Spleen (tissue), 13 donors: ENCODE measurements at places on chromosomes 3 and 15. TPM values are rescaled to one million over a fixed set of nuclear protein-coding genes. Genes with fewer than 3 reads are reported as not detected.

GRCh38 chr15:67509918-67510317, 11.0 kb upstream of the C15orf61 start:
- DNase-seq: no peak
- H3K27ac ChIP-seq: no peak overlapping the region
- peaks cover 8% of the 10 kb centered on the region for H3K4me1 ChIP-seq
- H3K27me3 ChIP-seq: no peaks in the 10 kb centered on the region
- H3K4me3 ChIP-seq: no peak overlapping the region
- peaks cover 10% of the 10 kb centered on the region for H3K36me3 ChIP-seq

DNA sequence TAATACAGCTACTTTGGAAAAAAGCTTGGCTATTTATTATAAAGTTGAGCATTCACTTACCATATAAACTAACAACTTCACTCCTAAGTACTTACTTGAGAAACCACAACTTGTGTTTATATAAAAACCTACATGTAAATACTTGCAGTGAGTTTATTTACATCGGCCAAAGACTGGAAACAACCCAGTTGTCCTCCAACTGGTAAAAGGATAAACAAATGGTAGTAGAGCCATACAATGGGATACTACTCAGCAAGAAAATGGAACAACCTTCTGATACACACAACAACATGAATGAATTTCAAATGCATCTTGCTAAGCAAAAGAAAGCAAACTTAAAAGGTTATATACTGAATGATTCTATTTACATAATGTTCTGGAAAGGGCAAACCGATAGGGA, 63.7 kb downstream of the SLC7A14 start:
- H3K36me3 ChIP-seq: no peaks in the 10 kb centered on the region
- no peak overlapping the region for H3K27ac ChIP-seq
- DNase-seq: no peak
- H3K4me1 ChIP-seq: no peaks in the 10 kb centered on the region
- H3K4me3 ChIP-seq: no peak overlapping the region
- H3K27me3 ChIP-seq: no peaks in the 10 kb centered on the region

SPESP1 gene
- polyA plus RNA-seq: 0.83 TPM

DNA sequence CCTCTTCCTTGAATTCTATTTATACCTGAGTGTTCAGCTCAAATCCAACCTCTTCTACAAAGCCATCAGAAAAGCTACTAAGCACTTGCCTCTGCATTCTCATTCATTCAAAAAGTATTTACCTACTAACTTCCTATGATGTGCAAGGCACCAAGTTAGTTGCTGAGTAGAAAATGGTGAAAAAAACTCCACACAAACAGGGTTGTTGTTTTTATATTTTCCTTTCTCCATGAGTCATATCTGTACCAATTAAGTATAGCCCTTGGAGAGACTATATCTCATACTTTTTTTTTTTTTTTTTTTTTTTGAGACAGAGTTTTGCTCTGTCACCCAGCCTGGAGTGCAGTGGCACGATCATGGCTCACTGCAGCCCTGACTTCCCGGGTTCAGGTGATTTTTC, 67.7 kb downstream of the IGF2BP2 start:
- no peak overlapping the region for H3K4me3 ChIP-seq
- H3K4me1 ChIP-seq: no peaks in the 10 kb centered on the region
- no peaks in the 10 kb centered on the region for H3K27me3 ChIP-seq
- H3K27ac ChIP-seq: no peak overlapping the region
- no peak for DNase-seq

GRCh38 chr3:81349816-81350340, 411.6 kb downstream of the GBE1 start:
- no peak overlapping the region for H3K4me3 ChIP-seq
- H3K4me1 ChIP-seq: no peaks in the 10 kb centered on the region
- DNase-seq: no peak
- H3K27ac ChIP-seq: no peak overlapping the region

DNA sequence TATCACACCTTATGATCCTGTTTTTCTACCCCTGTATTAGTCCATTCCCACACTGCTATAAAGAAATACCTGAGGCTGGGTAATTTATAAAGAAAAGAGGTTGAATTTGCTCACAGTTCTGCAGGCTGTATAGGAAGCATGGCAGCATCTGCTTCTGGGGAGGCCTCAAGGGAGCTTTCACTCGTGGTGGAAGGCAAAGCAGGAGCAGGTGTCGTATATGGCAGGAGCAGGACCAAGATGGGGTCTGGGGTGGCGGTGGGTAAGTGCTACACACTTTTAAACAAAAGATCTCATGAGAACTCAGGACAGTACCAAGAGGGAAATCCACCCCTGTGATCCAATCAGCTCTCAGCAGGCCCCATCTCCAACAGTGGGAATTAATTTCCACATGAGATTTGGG, 15.4 kb upstream of the SCAP start:
- no peak overlapping the region for H3K4me3 ChIP-seq
- H3K4me1 ChIP-seq: no peaks in the 10 kb centered on the region
- peak; percentile 12 for DNase-seq
- no peak overlapping the region for H3K27ac ChIP-seq

GRCh38 chr3:72768006-72768441, 80.2 kb downstream of the SHQ1 start:
- peaks cover 58% of the 10 kb centered on the region for H3K36me3 ChIP-seq
- H3K4me3 ChIP-seq: no peak overlapping the region
- no peaks in the 10 kb centered on the region for H3K27me3 ChIP-seq
- no peaks in the 10 kb centered on the region for H3K4me1 ChIP-seq
- no peak overlapping the region for H3K27ac ChIP-seq

SNRK gene
- 17.9 TPM for polyA plus RNA-seq

DNA sequence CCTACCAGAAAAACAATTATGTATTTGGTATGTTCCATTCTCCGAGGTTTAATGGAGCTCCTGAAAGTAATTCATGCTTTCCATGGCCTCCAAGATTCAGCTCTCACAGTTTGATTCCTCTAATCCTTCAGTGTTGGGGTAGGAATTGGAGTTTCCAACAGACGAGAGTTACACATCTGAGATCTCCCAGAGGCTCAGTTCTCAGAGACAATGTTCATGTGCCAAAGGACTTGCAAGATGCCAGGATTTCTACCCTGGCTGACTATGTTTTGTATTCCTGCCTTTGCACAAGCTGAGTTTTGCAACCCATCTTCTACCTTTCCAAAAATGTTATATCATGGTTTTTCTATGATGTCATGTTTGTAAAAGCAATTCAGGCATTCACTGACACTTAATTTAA, 322.9 kb downstream of the ERC2 start:
- no peaks in the 10 kb centered on the region for H3K4me1 ChIP-seq
- no peak for DNase-seq
- H3K36me3 ChIP-seq: no peaks in the 10 kb centered on the region
- H3K4me3 ChIP-seq: no peak overlapping the region

GRCh38 chr3:146854523-146854922, 249.4 kb upstream of the PLSCR5 start:
- H3K27ac ChIP-seq: no peak overlapping the region
- H3K27me3 ChIP-seq: no peaks in the 10 kb centered on the region
- DNase-seq: no peak

BNC1 gene
- polyA plus RNA-seq: 0.03 TPM

DNA sequence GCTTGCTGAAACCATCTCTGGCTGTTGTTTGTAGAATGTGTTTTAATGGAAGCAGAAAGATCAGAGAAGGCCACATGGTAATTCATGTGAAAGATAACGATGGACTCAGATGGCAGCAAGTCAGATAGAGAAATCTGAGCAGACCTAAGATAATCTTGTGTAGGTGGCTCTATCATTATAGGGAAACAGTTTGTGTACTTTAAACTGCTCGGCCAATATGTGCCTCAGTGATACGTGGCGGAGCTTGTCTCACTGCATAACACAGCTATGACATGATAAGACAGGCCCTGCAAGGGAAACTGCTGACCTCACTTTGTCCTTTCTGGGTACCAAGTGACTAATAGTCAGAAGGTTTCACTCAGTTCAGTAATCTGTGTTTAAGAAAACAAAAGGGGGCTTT, 51.0 kb downstream of the MME start:
- no peak overlapping the region for H3K27ac ChIP-seq
- no peak overlapping the region for H3K4me3 ChIP-seq
- DNase-seq: no peak
- no peaks in the 10 kb centered on the region for H3K36me3 ChIP-seq
- no peaks in the 10 kb centered on the region for H3K4me1 ChIP-seq
- H3K27me3 ChIP-seq: no peaks in the 10 kb centered on the region

GRCh38 chr3:15164340-15164739, 41.7 kb upstream of the CAPN7 start:
- no peak overlapping the region for H3K4me3 ChIP-seq
- no peak for DNase-seq
- H3K27me3 ChIP-seq: no peaks in the 10 kb centered on the region
- H3K4me1 ChIP-seq: no peaks in the 10 kb centered on the region
- no peak overlapping the region for H3K27ac ChIP-seq
- H3K36me3 ChIP-seq: no peaks in the 10 kb centered on the region

CCR8 gene
- 0.06 TPM for polyA plus RNA-seq

- no peaks in the 10 kb centered on the region for H3K27me3 ChIP-seq
- H3K4me3 ChIP-seq: no peak overlapping the region
- peaks cover 6% of the 10 kb centered on the region for H3K4me1 ChIP-seq
- no peak overlapping the region for H3K27ac ChIP-seq
- DNase-seq: no peak
These were observed 111.2 kb downstream of the LSM3 start for GRCh38 chr3:14289590-14290461.

- no peak overlapping the region for H3K27ac ChIP-seq
- no peak for DNase-seq
- H3K27me3 ChIP-seq: no peaks in the 10 kb centered on the region
- peaks cover 8% of the 10 kb centered on the region for H3K36me3 ChIP-seq
- H3K4me1 ChIP-seq: no peaks in the 10 kb centered on the region
These were observed 53.0 kb upstream of the CTDSPL start for GRCh38 chr3:37808656-37809055.

GRCh38 chr3:114732353-114732752, 414.7 kb downstream of the ZBTB20 start:
- no peaks in the 10 kb centered on the region for H3K27me3 ChIP-seq
- no peak overlapping the region for H3K27ac ChIP-seq
- H3K36me3 ChIP-seq: no peaks in the 10 kb centered on the region

FBXO40 gene
- not detected for polyA plus RNA-seq

DNA sequence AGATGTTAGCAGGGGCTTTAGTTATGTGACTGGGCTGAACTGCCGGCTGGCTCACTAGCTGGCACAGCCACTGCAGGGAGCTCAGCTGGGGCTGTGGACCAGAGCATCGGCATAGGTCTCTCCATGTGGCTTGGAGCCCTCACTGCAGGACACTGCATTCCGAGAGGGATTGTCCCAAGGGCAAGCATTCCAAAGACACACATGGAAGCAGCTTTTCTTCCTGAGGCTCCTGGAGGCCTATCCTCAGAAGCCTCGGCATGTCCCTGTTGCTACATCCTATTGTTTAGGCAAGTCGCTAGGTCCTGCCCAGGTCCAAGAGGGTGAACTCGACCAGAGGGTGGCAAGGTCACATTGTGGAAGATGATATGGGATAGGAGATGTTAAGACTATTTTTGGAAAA, 209.8 kb downstream of the PLCL2 start:
- H3K27me3 ChIP-seq: no peaks in the 10 kb centered on the region
- H3K27ac ChIP-seq: no peak overlapping the region
- DNase-seq: no peak

DNA sequence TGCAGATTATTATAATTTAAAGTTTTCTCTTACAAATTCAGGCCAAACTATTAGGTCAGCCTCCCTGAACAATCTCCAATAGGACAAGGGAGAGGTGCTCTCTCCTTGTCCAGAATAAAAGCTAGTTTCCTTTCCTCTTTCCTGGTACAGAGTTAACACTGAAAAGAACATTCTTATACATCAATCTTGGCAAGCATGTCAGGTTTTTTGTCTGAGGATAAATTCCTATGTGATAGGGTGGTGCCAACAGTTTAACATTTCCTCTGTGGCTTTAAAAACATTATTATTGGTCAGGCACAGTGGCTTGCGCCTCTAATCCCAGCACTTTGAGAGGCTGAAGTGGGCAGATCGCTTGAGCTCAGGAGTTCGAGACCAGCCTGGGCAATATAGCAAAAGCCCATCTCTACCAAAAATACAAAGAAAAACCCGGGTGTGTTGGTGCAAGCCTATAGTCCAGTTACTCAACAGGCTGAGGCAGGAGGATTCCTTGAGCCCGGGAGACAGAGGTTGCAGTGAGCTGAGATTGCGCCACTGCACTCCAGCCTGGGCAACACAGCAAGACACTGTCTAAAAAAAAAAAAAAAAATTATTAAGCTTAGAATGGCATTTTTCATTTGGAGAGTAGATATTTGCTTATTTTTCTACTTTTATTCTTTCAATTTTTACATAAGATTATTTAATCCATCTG, 13.7 kb upstream of the ULK4 start:
- H3K27ac ChIP-seq: no peak overlapping the region
- H3K27me3 ChIP-seq: no peaks in the 10 kb centered on the region
- no peak overlapping the region for H3K4me3 ChIP-seq
- peaks cover 3% of the 10 kb centered on the region for H3K4me1 ChIP-seq

DLL4 gene
- polyA plus RNA-seq: 2.3 TPM

DNA sequence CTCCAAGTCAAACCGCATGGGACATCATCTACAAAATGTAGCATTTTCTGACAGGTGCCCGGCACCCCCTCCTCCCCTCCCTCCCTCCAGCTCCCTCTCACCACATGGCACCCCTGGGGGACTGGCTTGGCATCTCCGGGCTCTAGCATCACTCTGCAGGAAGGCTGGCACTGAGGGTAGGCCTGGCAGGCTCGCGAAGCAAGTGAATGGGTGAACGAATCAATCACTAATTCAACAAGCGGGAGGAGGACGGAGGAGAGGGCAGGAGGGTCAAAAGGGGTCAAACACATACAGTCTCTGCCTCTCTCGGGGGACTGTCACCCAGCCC, 155.7 kb downstream of the NUP210 start:
- H3K4me1 ChIP-seq: peaks cover 43% of the 10 kb centered on the region
- no peak overlapping the region for H3K27ac ChIP-seq
- DNase-seq: peak; percentile 48
- no peaks in the 10 kb centered on the region for H3K36me3 ChIP-seq
- no peaks in the 10 kb centered on the region for H3K27me3 ChIP-seq

- H3K36me3 ChIP-seq: no peaks in the 10 kb centered on the region
- no peaks in the 10 kb centered on the region for H3K27me3 ChIP-seq
- no peak overlapping the region for H3K27ac ChIP-seq
- H3K4me3 ChIP-seq: no peak overlapping the region
These were observed 121.2 kb downstream of the MECOM start for GRCh38 chr3:169542331-169542751.

- no peak overlapping the region for H3K4me3 ChIP-seq
- H3K36me3 ChIP-seq: no peaks in the 10 kb centered on the region
- H3K27ac ChIP-seq: no peak overlapping the region
- H3K27me3 ChIP-seq: no peaks in the 10 kb centered on the region
- no peak for DNase-seq
- H3K4me1 ChIP-seq: peaks cover 12% of the 10 kb centered on the region
These were observed 249.9 kb downstream of the OPA1 start for GRCh38 chr3:193842832-193843473.

GADL1 gene
- polyA plus RNA-seq: 0.02 TPM

DNA sequence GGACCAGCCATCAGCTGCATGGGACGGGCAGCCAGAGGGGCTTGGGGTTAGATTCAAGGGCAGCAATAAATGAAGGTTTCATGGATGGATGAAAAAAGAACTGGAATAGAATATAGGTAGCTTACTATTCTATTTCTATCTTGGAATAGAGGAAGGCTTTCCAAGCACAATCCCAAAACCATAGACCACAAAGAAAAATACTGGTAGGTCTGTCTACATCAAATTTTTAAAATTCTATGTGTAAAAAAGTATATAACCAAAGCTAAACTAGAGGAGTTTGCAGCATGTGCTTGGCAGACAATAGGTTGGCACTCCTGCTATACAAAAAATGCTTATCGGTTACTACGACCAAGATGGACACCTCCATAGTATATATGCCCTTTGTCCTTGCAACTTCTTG, 7.2 kb upstream of the FBLN2 start:
- no peaks in the 10 kb centered on the region for H3K36me3 ChIP-seq
- H3K4me1 ChIP-seq: no peaks in the 10 kb centered on the region
- no peak overlapping the region for H3K4me3 ChIP-seq
- no peak for DNase-seq
- H3K27ac ChIP-seq: no peak overlapping the region
- H3K27me3 ChIP-seq: no peaks in the 10 kb centered on the region
